Central memory CD8-positive, alpha-beta T cell (primary cell): ENCODE measurements at places on chromosomes 6 and 20.

DNA sequence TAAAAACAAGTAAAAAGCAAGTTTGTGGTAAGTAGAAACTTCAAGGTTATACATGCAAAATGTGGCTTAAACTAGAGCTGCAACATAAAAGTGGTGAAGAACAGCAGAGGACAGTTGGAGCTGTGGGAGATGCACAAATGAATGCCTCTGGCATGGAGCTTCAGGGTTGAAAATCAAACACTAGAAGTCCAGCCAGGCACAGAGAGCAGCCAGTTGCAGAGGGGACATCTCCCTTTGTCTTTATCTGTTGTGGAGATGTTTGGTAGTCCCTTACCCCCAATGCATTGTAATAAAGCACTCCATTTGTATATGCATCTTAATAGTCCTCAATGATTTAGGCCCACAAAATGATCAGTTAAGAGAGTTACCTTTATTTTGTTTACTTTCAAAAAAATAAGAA, 73.1 kb upstream of the C20orf144 start:
- H3K27ac ChIP-seq, result no peak overlapping the region
- peaks cover 11% of the 10 kb centered on the region for H3K4me1 ChIP-seq
- H3K4me3 ChIP-seq, result no peak overlapping the region
- no peaks in the 10 kb centered on the region for H3K36me3 ChIP-seq
- DNase-seq, result no peak
- no peaks in the 10 kb centered on the region for H3K27me3 ChIP-seq

DNA sequence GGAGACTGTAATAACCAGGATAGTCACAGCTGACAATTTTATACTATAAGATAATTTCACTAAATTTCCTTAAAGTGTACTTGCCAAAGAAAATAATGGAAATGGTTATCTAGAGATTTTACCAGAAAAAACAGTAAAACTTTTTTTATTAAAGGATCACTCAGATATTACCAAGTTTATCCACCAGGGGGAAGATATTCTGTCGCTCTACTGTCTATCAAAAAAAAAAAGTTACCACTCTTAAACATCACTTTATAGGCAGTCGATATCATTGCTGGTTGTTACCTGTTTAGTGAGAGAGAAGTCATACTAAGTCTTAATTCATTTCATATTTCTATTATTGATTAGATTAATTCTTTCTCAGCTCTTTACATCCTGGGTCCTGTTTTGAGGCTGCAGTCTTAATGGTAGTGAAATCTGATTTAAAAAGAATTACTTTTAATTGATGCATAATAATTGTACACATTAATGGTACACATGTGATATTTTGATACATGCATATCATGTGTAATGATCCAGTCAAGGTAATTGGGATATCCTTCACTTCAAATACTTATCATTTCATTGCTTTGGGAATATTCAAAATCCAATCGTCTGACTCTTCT, 18.9 kb downstream of the L3MBTL3 start:
- peaks cover 6% of the 10 kb centered on the region for H3K36me3 ChIP-seq
- H3K27ac ChIP-seq, result no peak overlapping the region
- no peaks in the 10 kb centered on the region for H3K27me3 ChIP-seq
- H3K4me3 ChIP-seq, result no peak overlapping the region

DNA sequence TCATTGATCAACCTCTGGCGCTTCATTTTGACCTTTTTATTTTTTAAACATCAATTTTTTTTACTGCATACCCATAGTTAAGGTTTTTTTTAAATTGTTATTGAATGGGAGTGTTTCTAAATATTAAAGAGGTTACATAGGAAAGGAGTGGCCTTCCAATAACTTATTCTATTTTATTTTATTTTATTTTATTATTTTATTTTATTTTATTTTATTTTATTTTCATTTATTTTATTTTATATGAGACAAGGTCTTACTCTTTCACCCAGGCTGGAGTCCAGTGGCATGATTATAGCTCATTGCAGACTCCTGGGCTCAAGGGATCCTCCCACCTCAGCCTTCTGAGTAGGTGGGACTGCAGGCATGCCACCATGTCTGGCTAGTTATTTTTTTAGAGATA, 30.2 kb downstream of the DOP1A start:
- H3K4me3 ChIP-seq, result no peak overlapping the region
- no peak overlapping the region for H3K27ac ChIP-seq
- peaks cover 15% of the 10 kb centered on the region for H3K36me3 ChIP-seq
- H3K4me1 ChIP-seq, result peaks cover 17% of the 10 kb centered on the region
- DNase-seq, result no peak
- no peaks in the 10 kb centered on the region for H3K27me3 ChIP-seq

DNA sequence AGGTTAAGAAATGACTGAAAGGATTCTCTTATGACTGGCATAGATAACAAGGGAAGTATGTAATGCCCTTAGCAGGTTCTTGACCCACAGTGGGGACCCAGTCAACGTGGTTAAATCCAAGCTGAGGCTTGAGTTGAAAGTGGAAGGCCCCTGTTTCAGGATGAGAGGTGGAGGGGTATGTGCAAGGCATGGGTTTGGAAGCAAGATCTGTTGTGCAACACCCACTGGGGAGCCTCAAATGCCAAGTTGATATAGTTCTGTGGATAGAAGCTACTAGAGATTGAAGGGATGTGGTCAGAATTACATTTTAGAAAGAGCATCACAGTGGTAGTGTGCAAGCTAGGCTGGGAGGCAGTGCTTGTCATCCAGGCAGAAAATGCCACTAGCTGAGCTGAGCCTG, 5.1 kb downstream of the PABPC1L start:
- H3K36me3 ChIP-seq, result peaks cover 5% of the 10 kb centered on the region
- H3K27ac ChIP-seq, result no peak overlapping the region
- DNase-seq, result no peak
- H3K27me3 ChIP-seq, result no peaks in the 10 kb centered on the region
- H3K4me3 ChIP-seq, result no peak overlapping the region

DNA sequence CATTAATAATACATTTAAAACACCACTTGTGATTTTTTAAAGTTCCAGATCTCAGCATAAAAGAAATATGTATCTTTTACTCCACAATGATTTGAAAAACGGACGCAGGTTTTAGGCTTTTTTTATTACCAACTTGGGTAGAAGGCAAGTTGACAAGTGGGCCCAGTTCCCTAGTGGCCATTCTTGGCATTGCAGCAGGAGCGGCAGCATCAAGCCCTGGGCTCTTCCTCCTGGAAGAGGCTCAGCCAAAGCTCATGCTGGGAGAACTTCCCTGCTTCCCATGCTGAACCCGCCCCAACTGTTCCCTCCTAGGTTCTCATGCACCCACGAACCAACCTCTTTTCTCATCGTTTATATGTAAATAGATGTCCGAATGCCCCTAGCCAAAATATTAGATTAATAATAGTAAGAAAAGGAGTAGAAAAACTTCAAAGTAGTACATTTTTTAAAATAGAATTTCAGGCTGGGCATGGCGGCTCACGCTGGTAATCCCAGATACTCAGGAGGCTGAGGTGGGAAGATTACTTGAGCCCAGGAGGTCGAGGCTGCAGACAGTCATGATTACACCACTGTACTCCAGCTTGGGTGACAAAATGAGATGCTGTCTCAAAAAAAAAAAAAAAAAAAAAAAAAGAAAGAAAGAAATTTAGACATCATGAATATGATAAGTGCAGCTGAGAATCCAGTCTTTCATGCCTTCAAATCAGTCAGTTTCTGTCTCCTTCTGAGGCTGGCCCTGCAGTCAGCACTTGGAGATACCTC, 18.2 kb upstream of the MYB start:
- peaks cover 23% of the 10 kb centered on the region for H3K27me3 ChIP-seq
- H3K36me3 ChIP-seq, result no peaks in the 10 kb centered on the region
- peaks cover 12% of the 10 kb centered on the region for H3K4me1 ChIP-seq
- no peak overlapping the region for H3K27ac ChIP-seq

DNA sequence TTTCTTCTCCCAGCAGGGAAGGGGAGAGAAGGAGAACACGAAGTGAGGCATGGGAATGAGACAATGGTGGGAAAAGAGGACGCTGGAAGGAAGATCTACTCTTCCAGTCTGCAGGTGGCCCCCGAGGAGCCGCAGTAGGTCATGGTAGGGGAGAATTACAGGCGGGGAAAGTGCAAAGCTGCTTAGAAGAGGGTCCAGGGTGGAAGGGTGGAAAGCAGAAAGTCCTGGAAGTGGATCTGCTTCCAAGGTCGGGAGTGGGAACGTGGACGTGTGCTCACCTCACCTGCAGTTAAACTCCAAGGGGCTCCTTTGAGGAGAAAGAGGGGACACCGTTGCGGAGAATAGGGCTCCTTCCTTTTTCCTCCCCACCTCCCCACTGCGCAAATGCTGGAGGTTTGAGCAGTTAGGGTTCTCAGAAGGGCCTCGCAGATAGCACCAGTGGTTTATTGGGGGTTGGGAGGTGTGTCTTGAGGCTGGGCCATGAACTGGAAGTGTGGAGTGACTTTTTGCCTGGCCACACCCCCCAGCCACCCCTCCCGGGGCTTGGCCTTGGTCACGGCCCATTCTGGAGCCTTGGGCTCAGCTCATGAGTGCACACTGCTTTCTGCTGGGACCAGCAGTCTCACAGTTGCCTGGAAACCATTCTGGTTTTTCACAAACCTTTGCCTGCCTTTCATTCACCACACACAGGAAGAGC, 100.4 kb upstream of the MLN start:
- peak; percentile 58 for DNase-seq
- H3K27ac ChIP-seq, result peak overlapping the region; percentile 73
- H3K4me1 ChIP-seq, result peaks cover 65% of the 10 kb centered on the region
- peaks cover 2% of the 10 kb centered on the region for H3K27me3 ChIP-seq
- peak overlapping the region; percentile 51 for H3K4me3 ChIP-seq

DNA sequence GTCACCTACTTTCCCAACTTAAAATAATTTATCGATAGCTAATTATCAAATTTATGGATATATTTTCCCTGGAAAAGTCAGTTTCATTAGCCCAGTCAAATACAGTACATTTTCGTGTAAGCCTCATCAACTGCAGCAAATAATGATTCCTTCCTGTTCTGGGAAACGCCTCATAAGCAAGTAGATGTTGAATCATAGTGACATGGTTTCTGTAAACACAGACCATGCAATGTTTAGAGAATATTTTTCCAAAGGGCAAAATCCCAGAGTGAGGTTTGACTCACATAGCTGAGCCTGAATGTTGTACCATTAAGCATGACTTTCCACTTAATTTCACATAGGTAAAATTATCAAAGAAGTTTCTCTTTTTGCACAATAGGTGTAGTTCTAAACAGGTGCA, 16.7 kb upstream of the VNN1 start:
- H3K27me3 ChIP-seq, result no peaks in the 10 kb centered on the region
- H3K4me1 ChIP-seq, result no peaks in the 10 kb centered on the region
- no peak for DNase-seq
- H3K4me3 ChIP-seq, result no peak overlapping the region
- H3K36me3 ChIP-seq, result no peaks in the 10 kb centered on the region
- no peak overlapping the region for H3K27ac ChIP-seq

DNA sequence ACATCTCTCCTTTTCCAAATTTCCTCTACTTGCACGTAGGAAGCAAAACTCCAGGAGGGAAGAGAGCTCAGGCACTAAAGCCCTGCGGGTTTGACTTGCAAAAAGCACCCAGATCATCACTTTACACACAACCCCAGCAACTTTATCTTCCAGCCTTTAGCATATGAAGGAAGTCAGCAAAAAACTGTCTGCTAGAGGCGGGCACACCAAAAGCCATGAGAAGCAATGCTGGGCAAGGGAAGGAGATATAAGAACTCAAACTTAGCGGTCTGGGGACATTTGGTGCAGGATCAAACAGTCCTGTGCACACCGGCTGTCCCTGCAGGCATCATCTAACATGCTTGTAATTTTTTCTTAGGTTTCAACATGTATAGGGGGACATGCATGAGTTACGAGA, 113.3 kb downstream of the JPH2 start:
- DNase-seq, result peak; percentile 9
- peaks cover 12% of the 10 kb centered on the region for H3K36me3 ChIP-seq
- H3K4me3 ChIP-seq, result no peak overlapping the region
- H3K27ac ChIP-seq, result no peak overlapping the region
- H3K27me3 ChIP-seq, result no peaks in the 10 kb centered on the region

GRCh38 chr6:12544821-12545565, 171.6 kb upstream of the PHACTR1 start:
- DNase-seq, result no peak
- H3K36me3 ChIP-seq, result no peaks in the 10 kb centered on the region
- H3K4me3 ChIP-seq, result no peak overlapping the region
- H3K27me3 ChIP-seq, result no peaks in the 10 kb centered on the region
- H3K4me1 ChIP-seq, result no peaks in the 10 kb centered on the region

DNA sequence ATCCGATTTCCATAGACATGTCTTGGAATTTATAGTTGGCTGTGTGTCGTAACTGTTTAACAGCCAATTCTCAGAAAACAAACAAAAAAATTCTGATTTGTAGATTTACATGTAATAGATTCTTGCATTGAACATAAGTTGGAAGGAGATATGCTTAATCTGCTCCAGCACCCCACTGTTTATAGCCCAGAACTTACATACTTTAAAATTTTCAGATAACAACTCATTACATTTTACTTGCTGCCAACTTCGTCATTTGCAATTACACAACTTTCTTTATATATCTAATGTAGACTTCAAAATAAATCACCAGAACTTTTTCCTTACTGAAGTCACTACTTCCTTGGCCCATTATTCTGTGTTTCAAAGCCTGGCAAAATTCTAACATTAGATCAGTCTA, 472.3 kb upstream of the EYS start:
- H3K4me3 ChIP-seq, result no peak overlapping the region
- no peaks in the 10 kb centered on the region for H3K4me1 ChIP-seq
- no peaks in the 10 kb centered on the region for H3K36me3 ChIP-seq
- no peak overlapping the region for H3K27ac ChIP-seq

DNA sequence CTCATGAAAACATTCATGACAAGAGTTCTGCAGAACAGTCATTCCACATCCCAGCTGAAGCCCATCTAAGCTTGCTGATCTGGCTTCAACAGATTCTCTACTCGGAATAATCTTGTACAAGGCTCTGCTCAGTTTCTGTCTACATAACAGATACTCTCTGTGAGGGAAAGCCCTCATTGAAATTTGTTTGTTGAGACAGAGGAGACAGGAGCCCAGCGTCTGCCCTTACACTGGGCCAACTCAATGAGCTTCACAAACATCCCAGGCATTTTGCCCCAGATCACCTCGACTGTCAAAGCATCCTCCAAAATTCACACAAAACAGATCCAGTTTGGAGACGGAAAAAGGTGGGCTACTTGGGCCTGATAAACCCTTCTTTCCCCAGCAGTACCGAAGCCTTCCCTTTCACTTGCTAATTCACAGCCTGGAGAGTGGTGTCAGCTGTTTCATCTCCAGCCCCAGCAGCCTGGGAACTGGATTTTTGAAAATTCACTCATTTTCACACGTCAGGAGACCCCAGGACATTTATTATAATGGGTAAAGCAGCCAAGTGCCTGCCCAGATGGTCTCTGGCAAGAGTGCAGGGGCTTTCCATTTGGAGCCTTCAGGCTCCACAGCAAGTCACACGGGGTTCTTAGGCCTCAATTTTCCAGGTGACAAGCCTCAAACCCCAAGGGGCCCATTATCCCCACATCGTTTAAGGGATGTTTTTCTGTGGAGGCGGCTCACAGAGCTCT, 7.3 kb downstream of the CCDC167 start:
- H3K36me3 ChIP-seq, result peaks cover 10% of the 10 kb centered on the region
- peaks cover 70% of the 10 kb centered on the region for H3K4me1 ChIP-seq
- H3K27ac ChIP-seq, result peak overlapping the region; percentile 100
- no peaks in the 10 kb centered on the region for H3K27me3 ChIP-seq
- no peak for DNase-seq

- H3K4me1 ChIP-seq, result no peaks in the 10 kb centered on the region
- no peaks in the 10 kb centered on the region for H3K27me3 ChIP-seq
- no peak for DNase-seq
- H3K36me3 ChIP-seq, result no peaks in the 10 kb centered on the region
- no peak overlapping the region for H3K4me3 ChIP-seq
Measured at GRCh38 chr6:161436106-161436876, 162.4 kb upstream of the AGPAT4 start.

- peaks cover 52% of the 10 kb centered on the region for H3K27me3 ChIP-seq
- no peak overlapping the region for H3K27ac ChIP-seq
- no peaks in the 10 kb centered on the region for H3K36me3 ChIP-seq
Measured at GRCh38 chr6:17556014-17556413, 44.1 kb upstream of the FAM8A1 start.
